ENCODE measurements at places on chromosomes 5 and 9.

DNA sequence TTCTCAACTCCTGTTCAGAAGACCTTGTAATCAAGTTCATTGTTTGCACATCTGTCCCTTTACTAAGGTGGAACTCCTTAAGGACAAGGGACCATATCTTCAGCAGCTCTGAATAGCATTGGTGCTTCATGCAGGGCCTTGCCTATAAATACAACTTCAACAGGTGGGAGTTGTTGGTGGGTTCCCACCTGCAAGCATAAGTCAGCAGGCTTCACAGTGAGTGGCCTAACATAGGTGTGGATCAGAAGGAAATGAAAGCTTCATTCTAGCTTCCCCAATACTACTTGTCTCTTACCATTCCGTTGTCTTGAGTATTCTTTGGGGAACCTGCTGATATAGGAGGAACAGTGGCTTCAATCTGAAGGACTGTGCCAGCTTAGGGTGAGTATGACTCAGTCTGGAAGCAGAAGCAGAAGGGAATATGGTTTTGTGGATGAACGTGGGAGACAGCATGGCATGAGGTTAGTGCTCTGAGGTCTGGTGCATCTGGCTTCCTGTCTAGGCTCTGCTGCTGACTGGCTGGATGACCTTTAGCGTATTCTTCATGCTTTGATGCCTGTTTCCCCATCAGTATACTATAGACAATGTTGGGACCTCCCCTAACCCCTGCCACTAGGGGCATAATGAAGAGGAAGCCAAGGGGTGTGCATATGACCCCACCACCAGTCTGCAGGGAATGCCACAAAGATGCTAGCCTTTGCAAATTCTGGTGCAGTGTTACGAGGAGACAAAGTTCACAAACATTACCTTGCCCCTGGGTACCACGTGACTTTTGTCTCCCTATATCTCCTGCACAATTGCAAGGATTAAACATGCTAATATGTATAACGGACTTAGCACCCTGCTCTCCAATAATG, 192.3 kb downstream of the PALM2AKAP2 start:
- DNase-seq, result no peak

DNA sequence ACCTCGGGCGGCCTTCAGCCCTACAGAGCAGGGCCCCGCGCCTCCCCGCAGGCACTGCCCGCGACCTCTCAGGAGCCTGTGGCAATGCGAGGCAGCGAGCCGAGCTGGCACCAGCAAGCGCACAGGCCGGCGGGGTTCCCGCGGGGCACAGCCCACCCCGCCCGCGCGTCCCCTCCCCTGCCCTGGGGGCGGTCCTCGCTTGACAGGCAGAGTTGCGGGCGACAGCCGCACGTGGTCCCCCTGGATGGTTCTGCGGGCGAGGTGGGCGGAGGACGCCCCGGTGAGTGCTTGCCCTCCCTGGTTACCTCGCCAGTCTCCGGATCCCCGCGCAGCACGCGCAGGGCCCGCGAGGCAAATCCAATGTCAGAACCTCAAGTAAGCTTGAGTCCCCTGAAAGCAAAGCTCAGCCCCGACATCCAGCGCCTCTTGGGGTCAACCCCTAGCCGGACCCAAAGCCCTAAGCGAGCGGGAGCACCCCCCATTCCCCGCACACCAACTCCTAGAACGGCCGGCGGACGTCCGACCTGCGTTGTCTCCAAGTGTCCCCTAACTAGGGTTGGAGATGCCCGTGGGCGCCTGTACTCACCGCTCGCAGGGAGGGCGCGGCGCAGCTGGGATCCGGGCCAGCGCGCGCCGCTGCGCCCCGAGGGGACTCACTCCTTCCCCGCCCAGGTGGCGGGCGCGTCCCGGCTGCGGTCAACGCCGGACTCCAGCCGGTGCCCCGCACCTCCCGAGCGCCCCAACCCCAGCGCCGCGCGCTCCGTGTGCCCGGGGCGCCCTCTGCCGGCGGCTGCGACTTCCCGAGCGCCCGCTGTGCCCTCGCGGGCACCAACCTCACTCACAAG, at the start of gene DRD1:
TSS of gene DRD1 (minus strand) at position 123 of the 845 bp plus-strand sequence. CDS start 1,083 bp downstream, outside the sequence.
- DNase-seq, result no peak

DNA sequence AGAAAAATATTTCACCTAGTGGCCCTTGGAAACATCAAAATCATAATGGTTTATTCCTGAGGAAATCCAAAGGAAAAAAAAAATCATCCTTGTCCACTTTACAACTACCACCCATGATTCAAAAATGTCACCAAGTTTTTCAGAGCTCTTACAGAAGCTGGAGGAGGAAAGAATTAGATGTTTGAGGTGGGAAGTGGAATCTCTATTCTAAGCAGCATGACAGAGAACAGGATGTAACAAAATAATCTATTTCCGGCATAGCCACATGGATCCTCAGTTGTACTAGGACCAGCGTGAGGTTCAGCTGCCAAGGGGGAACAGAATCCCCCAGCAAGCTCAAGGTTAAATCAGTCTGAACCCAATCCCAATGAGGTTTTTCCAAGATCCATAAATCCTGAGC, 40.2 kb downstream of the FBXW11 start:
- no peak for DNase-seq

DNA sequence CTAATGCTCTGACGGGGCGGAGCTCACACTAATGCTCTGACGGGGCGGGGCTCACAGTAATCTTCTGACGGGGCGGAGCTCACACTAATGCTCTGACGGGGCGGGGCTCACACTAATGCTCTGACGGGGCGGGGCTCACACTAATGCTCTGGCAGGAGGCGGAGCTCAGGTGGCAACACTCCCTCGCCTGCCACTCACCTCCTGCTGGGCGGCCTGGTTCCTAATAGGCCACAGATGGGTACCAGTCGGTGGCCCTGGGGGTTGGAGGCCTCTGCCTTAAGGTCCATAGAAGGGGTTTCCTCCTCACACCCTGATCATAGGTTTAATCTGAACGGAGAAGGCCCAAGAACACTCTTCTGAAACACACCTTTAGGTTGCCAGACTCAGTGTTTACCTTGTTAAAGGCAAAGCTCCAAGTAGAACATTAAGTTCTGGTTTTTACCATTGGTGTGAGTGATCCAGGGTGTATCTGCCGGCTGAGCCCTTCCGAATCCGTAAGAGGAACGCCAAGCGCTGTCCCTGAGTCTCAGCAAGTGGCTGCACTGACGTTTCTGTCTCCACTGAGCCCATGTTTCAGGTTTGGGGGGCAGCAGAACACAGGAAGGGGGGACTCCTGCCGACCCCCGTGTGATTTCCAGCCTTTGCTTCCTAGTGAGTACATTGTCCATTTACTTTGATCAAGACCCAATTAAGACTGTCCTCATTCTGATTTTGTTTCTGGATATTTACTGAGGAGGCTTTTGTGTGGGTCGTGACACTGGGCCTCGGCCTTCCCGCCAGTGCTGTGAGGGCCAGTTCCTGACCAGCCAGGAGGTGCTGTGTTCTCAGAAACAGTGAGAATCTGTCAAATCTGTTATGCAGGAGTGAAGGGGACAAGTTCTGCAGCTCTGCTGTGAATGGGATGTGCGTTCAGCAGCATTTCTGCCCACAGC, 24.6 kb upstream of the LRRC14B start:
- no peak for DNase-seq

- no peak for DNase-seq
Observed at GRCh38 chr9:72263572-72263971, 101.4 kb downstream of the ZFAND5 start.

DNA sequence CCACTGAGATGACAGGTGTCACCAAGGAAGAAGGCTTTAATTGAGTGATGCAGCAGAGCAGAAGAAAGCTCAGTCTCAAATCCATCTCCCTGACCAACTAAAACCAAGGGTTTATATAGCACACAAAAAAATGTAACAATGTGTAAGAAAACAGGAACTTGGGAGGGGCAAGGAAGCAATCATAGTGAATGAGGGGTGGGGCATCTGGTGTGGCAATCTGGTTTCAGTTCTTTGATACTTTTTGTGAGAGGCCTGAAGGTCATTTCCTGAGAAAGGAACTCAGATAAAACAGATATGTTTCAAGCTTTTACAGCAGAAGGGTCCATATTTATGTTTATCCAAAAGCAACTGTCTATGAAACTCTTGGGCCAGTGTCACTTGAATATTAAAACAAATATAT, 19.7 kb downstream of the CD180 start:
- DNase-seq, result no peak

DNA sequence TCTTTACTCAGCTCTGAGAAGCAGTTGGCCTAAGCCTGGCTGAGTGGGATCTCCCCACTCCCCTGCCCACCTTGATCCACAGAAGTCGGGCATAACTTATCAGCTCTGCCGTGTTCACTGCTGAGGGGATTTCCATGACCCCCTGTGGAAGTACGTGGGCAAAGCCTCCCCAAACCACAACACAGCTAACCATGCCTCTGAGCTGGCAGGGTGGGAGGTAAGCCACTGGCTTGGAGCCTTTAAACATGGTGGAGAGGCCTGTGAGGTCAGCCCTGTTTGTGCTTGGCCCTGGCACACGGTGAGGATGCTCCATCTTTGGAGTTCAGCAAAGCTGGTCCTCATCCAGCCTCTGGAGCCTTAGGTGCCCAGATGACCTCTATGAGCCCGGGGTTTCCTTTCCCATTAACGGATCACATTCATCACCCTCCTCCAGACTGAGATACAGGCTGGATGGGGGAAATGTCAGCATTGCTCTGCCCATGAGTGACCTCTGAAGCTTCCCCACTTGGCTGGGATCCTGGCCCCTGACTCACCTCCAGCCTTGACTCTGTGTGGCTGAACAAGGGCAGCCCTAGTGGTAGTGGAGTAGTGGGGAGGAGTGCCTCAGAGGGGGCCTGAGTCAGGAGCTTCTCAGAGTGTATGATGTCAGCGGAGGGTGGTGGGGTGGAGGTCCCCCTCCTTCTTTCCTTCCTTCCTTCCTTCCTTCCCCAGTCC, 6.2 kb downstream of the PDLIM4 start:
- peak; percentile 88 for DNase-seq

GRCh38 chr5:6218116-6218515, 160.2 kb downstream of the MED10 start:
- DNase-seq, result no peak

GRCh38 chr9:111298111-111298510, 31.9 kb downstream of the OR2K2 start:
- DNase-seq, result no peak

GRCh38 chr9:87309236-87309635, 188.4 kb upstream of the DAPK1 start:
- DNase-seq, result no peak

DNA sequence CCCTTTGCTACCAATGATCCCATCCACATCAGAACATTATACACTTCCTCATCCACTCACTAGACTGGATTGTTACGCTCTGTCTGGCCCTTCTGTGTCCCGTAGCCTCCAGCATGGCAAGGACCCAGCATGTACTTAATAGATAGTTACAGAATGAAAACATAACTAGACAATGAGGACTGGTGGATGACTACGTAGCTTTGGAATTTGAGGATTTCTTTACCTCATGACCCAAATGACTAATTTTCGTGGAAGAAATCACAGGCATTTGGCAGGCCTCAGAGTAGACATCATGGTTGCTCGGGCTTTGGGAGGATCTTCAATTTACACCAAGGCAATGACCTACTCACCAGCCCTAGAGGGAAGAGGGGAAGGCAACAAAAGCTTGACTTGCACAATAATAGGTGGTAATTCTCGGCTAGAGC, 299.8 kb downstream of the TLE1 start:
- peak; percentile 95 for DNase-seq

- DNase-seq, result no peak
Observed at GRCh38 chr5:112419986-112420864, 1.1 kb upstream of the EPB41L4A start.

GRCh38 chr5:39273314-39273954, 54.1 kb upstream of the FYB1 start:
- DNase-seq, result no peak

- DNase-seq, result peak; percentile 75
Observed at GRCh38 chr5:149133795-149134777, 7.2 kb upstream of the ABLIM3 start.

DNA sequence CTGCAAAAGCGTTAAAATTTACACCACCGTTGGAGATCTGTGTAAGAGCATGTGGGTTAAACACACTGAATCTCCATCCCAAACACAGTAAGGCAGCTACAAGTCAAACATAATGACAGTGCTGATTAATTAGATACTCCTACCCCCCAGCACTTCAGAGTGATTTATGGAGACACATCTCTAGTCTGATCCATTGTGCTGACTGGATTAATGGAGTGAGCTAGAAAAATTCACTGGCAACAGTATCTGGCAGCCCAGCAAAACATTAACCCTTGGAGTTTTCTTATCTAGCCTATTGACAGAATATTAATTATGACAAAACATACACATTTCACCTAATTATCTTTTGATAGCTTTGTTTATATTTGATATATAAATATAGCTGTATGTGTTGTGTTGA, 188.6 kb upstream of the ISL1 start:
- no peak for DNase-seq

- peak; percentile 74 for DNase-seq
Observed at GRCh38 chr5:72510610-72511181, 3.5 kb upstream of the ZNF366 start.

GRCh38 chr9:92723801-92724323, 40.8 kb downstream of the BICD2 start:
- no peak for DNase-seq

DNA sequence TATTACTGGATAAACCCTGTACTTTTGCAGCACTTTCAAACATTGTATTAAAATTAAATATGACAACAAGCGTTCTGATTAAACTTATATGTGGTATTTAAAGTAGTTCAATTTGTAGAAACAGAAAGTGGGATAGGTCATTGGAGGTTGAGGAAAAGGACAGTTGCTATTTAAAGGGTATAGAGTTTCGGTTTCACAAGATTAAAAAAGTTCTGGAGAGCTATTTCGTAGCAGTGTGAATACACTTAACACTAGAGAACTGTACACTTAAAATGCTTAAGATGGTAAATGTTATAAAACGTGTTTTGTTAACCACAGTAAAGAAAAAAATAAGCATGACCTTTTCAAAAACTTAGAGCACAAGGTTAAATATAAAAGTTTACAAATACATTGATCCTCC, 382.1 kb downstream of the BRINP1 start:
- DNase-seq, result no peak

DNA sequence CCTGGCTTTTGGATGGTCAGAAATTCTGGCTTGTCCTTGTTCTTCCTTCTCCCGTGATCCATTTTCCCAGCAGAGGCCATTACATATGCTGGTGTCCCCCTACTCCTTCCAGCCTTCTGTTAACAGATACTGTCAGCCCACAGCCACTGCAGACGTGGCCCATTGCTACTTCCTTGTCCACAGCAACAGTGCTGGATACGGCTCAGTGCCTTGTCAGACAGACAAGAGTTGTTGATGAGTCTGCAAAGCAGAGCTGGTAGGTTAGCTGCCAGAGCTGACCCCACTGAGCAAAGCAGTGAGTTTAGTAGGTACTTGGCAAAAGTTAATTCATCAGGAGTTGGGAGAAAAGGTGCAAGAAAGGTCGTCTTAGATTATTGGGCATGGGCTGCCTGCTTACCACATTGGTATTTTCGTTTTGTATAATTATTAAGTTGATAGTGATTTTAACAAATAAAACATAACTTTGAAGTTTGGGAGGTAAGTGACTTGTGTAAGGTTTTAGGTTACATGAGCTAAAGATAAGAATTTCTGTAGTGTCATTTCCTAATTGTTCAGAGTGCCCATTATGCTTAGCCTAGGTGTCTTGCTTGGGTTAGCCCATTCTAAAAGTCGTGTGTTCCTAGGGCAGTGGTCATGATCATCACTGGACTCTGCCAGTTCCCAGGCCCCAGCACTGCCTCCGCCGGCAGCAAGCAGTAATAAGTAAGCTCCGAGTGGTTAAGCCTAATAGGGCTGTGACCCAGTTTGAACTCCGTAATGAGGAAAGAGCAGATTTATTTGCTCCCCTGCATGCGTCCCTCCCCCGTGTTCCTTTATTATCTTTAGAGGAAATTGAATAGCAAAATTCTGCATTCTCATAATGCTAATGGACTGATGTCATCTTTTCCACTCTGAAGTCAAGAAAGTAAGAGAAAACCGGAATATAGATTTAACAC, 292.0 kb downstream of the FANCC start:
- DNase-seq, result peak; percentile 84

GRCh38 chr9:111274737-111275136, 55.3 kb downstream of the OR2K2 start:
- DNase-seq, result no peak

All from GM04504 (cell line).